ENCODE measurements at places on chromosomes 1 and 21.

DNA sequence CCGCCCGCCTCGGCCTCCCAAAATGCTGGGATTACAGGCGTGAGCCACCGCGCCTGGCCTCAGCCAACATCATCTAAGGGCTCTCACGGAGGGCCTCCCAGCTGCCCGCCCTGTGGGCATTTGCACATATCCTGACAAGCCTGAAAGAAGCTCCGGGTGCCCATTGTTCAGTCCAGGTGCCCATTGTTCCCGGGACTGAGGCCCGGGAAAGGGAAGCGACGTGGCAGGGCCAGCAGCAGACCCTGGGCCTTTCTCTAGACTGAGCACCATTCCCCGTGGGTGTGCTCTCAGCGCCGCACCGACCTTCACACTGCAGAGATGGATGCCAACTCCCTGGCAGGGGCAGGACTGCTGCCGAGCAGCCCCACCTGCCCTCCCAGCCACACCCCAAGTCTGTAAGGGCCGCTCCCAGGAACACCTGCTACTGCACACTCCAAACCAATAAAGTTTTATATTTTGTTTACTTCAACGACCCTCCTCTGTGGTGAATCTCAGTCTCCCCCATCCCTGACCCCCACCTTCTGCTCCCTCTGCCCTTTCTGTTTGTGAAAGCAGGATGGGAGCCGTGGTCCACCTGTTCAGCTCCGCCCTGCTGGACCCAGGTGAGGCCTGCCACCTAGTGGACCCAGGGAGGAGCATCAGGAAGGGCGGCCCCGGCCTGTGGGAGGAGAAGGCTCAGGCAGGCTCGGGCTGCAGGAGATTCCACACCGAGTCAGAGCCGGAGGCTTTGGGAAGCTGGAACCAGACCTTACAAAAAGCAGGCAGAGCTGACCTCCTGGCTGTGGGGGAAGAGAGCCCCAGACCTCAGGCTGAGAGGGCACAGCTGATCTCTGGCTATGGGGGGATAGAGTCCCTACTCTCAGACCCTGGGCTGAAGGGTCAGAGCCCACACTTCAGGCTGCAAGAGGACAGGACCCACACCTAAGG lies 1.1 kb upstream of the TMEM82 start:
- peak; percentile 31 for DNase-seq

GRCh38 chr21:38533887-38534286 lies 35.6 kb upstream of the ERG start:
- DNase-seq = no peak

GRCh38 chr1:153397924-153398651 lies 7.2 kb upstream of the S100A8 start:
- DNase-seq = no peak

GRCh38 chr1:49048188-49048587 lies 271.5 kb upstream of the BEND5 start:
- no peak for DNase-seq

DNA sequence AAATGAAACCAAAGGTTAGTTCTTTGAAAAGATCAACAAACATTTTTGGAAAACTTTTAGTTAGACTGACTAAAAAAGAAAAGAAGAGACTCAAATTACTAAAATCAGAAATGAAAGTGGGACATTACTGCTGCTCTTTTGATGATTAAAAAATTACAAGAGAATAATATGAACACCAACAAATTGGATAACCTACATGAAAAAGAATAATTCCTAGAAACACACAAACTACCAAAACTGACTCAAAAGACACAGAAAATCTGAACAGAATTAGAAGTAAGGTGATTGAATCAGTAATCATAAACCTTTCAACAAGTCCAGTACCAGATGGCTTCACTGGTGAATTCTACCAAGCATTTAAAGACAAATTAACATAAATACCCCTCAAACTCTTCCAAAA lies 5.6 kb downstream of the KIFAP3 start:
- no peak for DNase-seq

- DNase-seq = no peak
Measured at GRCh38 chr1:209486861-209487593, 96.5 kb upstream of the CAMK1G start.

GRCh38 chr1:22953057-22953739 lies 19.5 kb downstream of the LACTBL1 start:
- DNase-seq = no peak

GRCh38 chr1:172887162-172887561 lies 163.6 kb downstream of the TNFSF18 start:
- no peak for DNase-seq

- DNase-seq = no peak
Measured at GRCh38 chr1:82813386-82813785, 1012.7 kb downstream of the ADGRL2 start.

- no peak for DNase-seq
Measured at GRCh38 chr1:86507935-86508582, 38.8 kb upstream of the CLCA4 start.

DNA sequence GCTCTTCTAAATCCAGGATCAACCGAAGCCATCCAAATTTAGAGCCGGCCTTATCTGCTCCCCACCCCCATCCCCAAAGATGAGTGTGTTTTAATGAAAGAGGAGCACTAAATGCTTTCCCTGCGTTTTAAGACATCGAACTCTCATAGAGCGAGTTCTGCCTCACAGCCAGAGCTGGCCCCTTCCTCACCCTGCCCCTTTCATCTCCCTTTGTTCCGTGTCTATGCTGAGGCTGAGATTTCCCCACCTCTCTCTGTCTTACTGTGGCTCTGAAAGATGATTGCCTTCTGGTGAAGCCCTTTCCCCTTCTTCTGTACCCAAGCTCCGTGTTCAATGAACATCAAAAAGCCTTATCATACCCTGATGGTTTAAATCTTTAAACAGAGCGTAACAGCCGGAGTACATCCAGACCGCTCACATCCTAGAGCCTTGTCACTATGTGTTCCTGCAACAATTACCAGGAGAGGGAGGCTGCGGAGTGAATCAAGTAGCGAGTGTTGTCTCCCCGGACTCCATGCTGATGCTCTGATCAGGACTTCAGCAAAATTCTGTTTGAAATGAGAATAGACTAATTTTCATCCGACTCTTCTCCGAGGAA lies 110.1 kb downstream of the ZNF326 start:
- no peak for DNase-seq

All from stimulated activated CD8-positive, alpha-beta memory T cell treated with anti-CD3 and anti-CD28 coated beads, Interleukin-7, amount 100 ng/mL, for 4 hours (primary cell).